CD8-positive, alpha-beta memory T cell (primary cell): ENCODE measurements at places on chromosomes 2 and 18.

- H3K36me3 ChIP-seq, result no peaks in the 10 kb centered on the region
- no peak for DNase-seq
- no peak overlapping the region for H3K4me3 ChIP-seq
- no peaks in the 10 kb centered on the region for H3K4me1 ChIP-seq
- no peak overlapping the region for H3K27ac ChIP-seq
Observed at GRCh38 chr2:188659656-188660406, 314.3 kb upstream of the COL3A1 start.

DNA sequence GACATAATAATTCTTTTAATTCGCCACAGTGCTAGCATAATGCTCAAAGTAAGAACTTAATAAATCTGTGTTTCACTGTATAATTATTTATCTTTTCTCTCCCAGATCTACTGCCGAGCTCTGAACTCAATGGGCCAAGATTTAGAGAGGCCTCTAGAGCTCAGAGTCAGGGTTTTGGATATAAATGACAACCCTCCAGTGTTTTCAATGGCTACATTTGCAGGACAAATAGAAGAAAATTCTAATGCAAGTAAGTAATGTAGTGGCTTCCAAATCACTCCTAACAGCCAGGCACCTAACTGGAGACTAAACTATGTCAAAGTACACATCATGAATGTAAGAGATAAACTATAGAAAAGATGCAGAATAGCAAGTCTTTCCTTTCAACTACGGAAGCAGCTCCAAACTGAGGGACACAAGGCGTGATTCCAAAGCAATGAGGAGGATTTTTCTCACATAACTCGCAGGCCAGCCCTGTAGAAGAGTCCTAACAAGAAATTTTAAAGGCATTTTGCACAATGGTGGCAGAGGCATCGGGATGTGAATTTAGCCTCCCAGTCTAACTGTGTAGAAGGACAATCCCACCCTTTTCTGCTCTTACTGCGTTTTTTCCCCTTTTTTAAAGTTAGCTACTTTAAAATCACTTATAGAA, 12.0 kb downstream of the DSG1 start:
- H3K27me3 ChIP-seq, result no peaks in the 10 kb centered on the region
- no peaks in the 10 kb centered on the region for H3K4me1 ChIP-seq
- no peak for DNase-seq
- no peak overlapping the region for H3K4me3 ChIP-seq
- no peak overlapping the region for H3K27ac ChIP-seq

DNA sequence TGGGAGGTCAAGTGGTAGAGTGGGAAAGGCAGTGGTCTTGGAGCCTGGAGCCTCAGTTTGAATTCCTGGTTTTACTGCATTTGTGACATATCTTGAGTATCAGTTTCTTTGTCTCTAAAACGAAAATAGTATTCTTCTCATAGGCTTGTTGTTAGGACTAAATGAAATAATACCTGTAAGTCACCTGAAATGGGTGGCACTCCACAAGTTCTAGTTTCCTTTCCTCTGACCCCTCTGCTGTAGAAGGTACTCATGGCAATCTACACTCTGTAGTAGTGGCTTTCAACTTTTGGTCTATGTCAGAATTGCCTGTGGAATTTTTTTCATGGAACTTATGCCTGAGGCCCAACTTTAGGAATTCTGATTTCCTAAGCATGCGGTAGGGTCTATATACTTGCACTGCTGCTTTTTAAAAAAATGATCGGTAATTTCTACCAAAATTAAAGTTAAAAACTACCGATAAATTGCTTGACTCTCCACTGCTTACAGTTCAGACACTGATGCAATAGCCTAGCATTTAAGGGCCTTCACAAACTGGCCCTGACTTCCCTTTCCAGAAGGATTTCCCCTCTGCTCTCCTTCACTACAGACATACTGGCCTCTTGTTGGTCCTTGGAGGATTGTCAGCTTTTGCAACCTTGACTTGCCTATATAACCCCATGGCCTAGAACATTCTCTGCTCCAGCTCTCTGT, 47.2 kb downstream of the PLEK start:
- DNase-seq, result no peak
- no peaks in the 10 kb centered on the region for H3K27me3 ChIP-seq
- no peaks in the 10 kb centered on the region for H3K36me3 ChIP-seq
- H3K27ac ChIP-seq, result no peak overlapping the region
- H3K4me3 ChIP-seq, result no peak overlapping the region

DNA sequence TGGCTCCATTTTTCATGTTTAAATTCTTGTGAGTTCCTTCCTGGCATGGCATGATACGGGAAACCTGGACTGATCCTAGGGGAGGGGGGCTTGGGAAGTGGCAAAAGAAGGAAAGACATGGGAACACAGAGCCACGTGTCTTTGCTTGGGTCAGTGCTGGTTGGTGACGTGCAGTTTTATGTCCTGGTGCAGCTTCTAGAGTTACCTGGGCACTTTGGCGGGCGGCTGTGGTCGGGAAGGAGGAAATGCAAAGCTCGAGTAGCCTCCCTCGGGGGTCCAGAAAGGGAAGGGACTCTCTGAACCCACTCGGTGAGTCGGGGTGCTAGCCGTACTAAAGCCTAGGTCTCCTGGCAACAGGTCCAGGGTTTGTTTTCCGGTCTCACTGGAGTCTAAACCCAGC, 94.6 kb downstream of the APOB start:
- no peak overlapping the region for H3K27ac ChIP-seq
- H3K4me3 ChIP-seq, result no peak overlapping the region
- H3K36me3 ChIP-seq, result no peaks in the 10 kb centered on the region
- no peaks in the 10 kb centered on the region for H3K27me3 ChIP-seq

- H3K36me3 ChIP-seq, result no peaks in the 10 kb centered on the region
- H3K4me3 ChIP-seq, result no peak overlapping the region
- H3K27ac ChIP-seq, result no peak overlapping the region
- H3K27me3 ChIP-seq, result no peaks in the 10 kb centered on the region
- no peak for DNase-seq
- no peaks in the 10 kb centered on the region for H3K4me1 ChIP-seq
Observed at GRCh38 chr2:59677158-59677557, 876.3 kb downstream of the BCL11A start.

GRCh38 chr2:61167579-61167978, 5.6 kb downstream of the C2orf74 start:
- no peak for DNase-seq
- no peaks in the 10 kb centered on the region for H3K36me3 ChIP-seq
- H3K27ac ChIP-seq, result no peak overlapping the region
- H3K4me3 ChIP-seq, result no peak overlapping the region
- H3K4me1 ChIP-seq, result no peaks in the 10 kb centered on the region

- H3K36me3 ChIP-seq, result no peaks in the 10 kb centered on the region
- DNase-seq, result no peak
- H3K27ac ChIP-seq, result no peak overlapping the region
- H3K27me3 ChIP-seq, result no peaks in the 10 kb centered on the region
- H3K4me1 ChIP-seq, result no peaks in the 10 kb centered on the region
- no peak overlapping the region for H3K4me3 ChIP-seq
Observed at GRCh38 chr2:206456078-206456754, 12.9 kb downstream of the ADAM23 start.

DNA sequence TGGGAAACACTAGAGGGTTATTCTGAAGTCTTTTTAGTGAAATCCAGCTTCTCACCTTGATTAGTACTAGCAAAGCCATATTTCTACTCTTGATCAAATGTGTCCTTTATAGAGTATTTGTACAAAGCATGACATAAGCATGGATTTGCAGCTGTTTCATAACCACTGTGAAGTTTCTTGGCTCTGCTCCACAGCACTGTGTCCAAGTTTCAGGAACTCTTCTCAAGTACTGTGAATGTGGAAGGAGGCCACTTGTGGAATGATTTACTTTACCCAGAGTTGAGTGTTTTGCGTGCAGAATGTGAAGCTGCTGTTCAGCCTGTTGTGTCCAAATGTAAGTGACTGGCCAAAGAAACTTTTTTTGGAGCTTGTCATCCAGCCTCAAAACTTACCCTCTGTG, 16.2 kb upstream of the MAPRE2 start:
- no peaks in the 10 kb centered on the region for H3K36me3 ChIP-seq
- no peak for DNase-seq
- H3K4me3 ChIP-seq, result no peak overlapping the region
- no peaks in the 10 kb centered on the region for H3K27me3 ChIP-seq

GRCh38 chr2:41927581-41928264, 120.1 kb upstream of the PKDCC start:
- DNase-seq, result no peak
- no peaks in the 10 kb centered on the region for H3K4me1 ChIP-seq
- no peak overlapping the region for H3K27ac ChIP-seq
- no peaks in the 10 kb centered on the region for H3K36me3 ChIP-seq
- H3K4me3 ChIP-seq, result no peak overlapping the region
